ENCODE measurements at places on chromosomes 3 and 15.

GRCh38 chr15:81968691-81969090, 77.1 kb downstream of the MEX3B start:
- no peak for DNase-seq

- no peak for DNase-seq
Measured at GRCh38 chr3:138578141-138578540, 15.9 kb downstream of the CEP70 start.

GRCh38 chr3:50186096-50186495, 5.3 kb upstream of the GNAT1 start:
- no peak for DNase-seq

DNA sequence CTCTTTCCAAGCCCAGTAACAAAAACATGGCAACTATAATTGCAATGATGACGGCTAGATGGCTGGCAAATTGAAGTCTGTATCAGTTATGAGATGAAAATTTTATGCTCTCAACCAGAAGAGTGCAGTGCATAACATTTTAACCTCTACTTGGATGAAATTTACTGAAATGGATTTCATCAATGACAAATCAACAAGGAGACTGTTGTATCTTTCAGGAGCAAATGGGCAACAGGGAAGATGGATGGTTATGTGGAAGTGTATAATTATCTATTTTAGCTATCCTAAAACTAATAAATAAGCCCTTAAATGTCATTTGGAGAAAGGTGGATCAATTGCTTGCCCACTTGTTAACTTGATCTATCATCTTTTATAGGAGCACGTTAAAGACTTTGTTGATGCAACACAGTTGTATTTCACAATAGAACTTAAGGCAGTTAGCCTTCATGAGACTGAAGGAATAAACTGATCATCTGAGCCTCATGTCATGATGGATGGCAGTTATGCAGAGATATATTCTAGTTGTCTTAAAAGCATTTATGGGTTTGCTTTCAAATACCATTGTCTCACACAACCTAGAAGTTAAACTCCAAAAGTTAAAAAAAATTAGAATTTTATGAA, 315.1 kb upstream of the TBC1D5 start:
- DNase-seq = no peak

DNA sequence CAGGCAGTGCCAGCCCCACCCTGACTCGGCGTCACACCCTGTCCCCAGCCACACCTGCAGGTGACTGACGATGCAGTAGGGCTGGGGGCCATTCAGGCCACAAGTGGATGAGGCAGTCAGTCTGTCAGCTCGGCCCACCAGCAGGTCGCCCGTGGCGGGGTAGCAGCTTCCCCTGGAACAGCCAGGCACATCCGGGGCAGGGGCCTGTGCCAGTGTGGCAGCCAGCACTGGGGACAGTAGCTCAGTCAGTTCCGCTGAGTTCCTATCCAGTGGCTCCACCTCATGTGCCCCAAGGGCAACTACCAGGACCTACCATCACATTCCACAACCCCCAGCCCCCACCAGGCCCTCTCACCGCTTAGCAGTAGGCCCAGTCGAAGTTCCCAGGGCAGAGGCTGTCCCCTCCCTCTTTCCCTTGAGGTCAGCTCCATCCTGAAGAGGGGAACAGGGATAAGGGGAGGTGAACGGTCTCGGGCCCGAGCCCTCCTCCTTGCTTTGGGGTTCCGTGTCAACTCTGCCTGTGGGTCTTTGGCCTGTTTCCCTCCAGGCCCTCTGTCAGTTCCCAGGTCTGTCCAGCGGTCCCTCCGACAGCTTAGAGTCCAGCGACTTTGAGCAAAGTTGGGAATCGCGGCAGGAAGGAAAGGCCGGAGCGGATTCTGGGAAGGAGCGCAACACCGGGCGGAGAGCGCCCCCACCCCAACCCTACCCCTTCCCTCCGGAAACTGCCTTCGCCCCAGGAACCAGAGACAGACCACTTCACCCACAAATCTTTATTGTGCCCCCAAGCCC, at the start of gene LAMB2:
LAMB2 (minus strand) TSS at position 614 of the 789 bp plus-strand sequence; CDS start at position 431, 183 bp downstream.
- DNase-seq = no peak

All from stimulated activated CD4-positive, alpha-beta T cell treated with anti-CD3 and anti-CD28 coated beads, Interleukin-1b, Interleukin-23, amount 100 ng/mL, for 1 hour (primary cell).